Foreskin fibroblast (primary cell): ENCODE measurements at places on chromosomes 12 and 14.

GRCh38 chr14:84112589-84112988, 1417.4 kb upstream of the FLRT2 start:
- no peak for DNase-seq

GRCh38 chr12:53967421-53967925, 5.5 kb upstream of the HOXC11 start:
- DNase-seq = peak; percentile 63

- DNase-seq = peak; percentile 30
These were observed 84.7 kb downstream of the GPATCH2L start for GRCh38 chr14:76236172-76237130.

- no peak for DNase-seq
These were observed 22.0 kb downstream of the AP5M1 start for GRCh38 chr14:57290751-57291150.

DNA sequence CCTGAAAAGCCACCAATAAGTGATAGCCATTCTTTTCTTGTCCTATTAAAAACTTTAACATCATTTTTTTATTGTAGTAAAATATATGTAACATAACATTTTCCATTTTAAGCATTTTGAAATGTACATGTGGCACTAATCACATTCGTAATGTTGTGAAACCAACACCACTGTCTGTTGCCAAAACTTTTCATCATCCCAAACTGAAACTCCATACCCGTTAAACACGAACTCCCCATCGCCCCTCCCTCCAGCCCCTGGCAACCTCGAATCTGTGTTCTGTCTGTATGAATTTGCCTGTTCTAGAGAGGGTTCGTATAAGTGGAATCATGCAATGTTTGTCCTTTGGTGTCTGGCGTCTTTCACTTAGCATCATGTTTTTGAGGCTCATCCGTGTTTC, 75.9 kb downstream of the CCDC92 start:
- peak; percentile 84 for DNase-seq

GRCh38 chr14:101098641-101099040, 195.1 kb upstream of the RTL1 start:
- no peak for DNase-seq

DNA sequence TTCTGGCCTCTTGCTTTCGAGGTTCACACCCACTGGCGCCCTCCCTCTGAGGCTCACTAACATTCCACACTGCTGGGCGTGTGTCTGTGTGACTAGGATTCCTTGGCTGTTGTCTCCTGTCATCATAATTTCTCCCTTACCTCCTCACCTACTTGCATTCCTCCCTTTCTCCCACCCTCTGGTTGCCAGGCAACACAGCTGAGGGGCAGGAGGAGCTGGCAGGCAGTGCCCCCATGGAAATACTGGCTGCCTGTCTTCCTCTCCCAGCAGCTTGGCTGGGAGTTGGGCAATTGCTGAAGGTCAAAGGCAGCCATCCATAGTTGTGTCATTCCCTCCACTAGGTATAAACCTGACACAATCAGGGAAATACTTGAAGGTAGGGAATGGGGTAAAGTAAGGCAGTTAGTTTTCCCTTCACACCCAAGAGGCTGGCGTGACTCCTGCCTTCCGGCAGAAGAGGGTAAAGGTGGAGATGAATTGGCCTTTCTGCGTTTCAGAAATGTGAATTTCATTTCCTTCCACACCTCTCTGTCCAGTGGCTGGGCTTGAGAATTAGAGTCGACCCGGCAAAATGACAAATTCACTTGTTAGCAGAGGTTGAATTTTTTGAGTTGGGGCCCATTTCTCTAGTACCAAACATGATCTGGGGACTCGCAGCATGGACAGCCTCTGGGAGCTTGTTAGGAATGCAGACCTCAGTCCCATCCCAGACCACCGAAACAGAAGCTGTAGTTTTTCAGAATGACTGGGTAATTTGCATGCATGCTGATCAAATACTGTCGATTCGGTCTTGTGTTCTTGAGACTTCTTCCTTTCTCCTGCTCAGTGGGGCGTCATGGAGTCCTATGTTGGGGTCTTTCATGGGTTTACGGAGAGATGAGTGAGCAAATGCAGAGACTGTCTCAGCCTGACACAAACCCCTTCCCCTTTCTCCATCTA, 24.3 kb upstream of the EMP1 start:
- peak; percentile 65 for DNase-seq

DNA sequence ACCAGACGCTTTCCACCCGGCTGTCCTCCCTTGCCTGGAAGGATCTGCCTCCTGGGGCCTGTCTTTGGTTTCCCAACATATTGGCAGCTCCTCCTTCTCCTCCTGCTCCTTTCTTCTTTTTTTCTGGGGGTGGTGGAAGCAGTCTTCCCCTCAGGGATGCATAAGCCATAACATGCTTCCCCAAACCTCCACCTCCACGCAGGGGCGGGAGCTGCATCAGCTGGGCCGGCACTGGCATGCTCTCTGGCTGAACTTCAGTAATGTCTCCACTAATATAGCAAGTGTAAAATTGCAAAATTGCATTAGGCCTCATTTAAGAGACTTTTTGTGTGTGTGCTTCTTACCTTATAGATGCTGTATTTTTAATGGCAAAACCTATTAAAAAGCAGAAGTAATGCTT, 58.6 kb downstream of the GLT1D1 start:
- no peak for DNase-seq

DNA sequence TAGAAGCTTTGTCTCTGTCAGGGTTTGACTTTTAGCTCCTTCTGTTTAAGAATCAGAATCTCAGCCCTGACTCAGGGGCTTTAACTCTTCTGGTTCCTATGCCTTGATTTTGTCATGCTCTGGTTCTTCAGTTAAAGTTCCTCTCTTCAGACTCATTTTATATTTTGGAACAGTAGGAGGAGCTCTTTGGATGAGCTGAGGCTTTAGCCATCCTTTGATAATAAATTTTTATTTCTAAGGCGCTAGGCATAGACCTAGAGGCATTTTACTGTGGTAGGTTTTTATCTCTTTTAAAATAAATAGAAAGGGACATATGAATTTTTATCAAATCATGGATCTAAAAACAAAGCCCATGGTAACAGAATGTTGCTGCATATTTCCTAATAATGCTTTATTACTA, 51.7 kb downstream of the ATP23 start:
- DNase-seq = peak; percentile 30

- no peak for DNase-seq
These were observed 274.7 kb downstream of the EGLN3 start for GRCh38 chr14:33676135-33676566.

GRCh38 chr14:60777856-60778578, 43.5 kb downstream of the MNAT1 start:
- peak; percentile 94 for DNase-seq

GRCh38 chr12:20089077-20089476, 279.3 kb upstream of the PDE3A start:
- no peak for DNase-seq

DNA sequence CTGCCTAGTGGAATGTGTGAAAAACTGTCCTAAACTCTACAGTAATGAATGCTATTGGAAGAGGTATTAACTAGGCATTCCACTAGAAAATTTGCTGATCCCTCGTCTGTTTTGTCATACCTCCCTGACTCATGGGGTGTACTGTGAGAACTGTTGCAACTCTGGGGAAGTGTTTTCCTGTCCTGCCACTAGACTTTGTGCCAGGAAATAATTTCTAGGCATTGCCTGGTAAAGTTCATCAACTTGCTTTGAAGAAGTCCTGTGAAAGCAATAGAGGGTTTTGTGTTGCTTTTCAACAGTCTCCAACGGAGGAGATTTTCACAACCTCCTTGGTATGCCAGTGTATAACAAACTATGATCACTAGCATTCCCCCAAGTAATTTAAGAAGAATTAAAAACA, 139.9 kb downstream of the AKAP6 start:
- DNase-seq = peak; percentile 87

DNA sequence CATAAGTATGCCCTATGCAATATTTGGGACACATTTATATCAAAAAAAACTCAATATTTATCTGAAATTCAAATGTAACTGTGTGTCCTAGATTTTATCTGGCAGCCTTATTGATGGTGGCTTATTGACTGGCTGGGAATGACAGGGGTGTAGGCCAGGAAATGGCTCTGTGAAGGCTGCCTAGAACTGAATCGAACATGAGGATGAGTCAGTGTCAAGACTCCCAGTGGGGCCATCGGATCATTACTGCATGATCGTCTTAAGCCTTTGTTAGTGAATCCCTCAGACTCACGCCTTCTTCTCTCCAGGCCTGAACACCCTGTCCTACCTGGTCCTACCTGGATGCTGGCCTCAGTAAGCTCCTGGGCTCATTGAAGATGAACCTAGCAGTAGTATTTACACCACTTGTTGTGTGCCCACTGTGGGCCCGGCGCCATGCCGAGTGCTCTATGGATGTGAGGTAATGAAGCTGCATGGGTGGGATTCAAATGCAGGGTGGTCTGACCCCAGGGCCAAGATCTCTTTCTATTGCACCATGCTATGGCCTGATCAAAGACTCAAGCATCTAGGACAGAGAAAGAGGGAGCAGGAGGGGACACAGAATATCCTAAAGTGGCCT, 21.0 kb upstream of the FAIM2 start:
- DNase-seq = no peak

DNA sequence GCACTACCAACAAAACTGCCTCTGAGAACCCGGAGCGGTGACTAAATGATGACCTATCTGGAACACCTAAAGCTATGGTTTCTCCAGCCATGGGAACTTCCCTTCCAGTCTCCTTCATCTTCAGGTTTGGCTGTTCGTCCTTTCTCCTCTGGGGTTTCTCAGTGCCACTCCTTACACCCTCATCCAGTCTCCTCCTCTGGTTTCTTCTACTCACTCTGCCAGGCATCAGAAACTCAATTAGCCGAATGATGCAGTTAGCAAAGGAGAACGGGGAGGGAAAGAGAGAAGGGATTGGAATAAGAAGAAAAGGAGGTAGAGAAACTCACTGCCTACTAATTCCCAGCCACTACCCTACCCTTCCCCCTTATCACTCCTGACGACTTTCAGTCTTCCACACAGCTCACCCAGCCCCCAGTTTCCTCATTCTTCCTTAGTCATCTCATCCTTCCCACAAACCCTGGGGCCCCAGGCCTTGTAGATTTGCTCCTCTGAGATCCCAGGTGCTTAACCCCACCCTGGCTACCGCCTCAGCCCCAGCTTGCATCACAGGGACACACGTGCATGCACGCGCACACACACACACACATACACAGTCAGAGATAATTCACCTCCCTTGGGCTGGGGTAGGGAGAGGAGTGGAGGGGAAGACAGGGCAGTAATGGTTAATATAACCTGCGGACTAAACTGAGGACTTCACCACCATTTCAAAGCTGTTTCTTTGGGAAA, 13.0 kb downstream of the FGD6 start:
- DNase-seq = peak; percentile 84

GRCh38 chr12:75970310-75970709, 61.3 kb downstream of the PHLDA1 start:
- no peak for DNase-seq

- DNase-seq = peak; percentile 40
These were observed 270.5 kb upstream of the PWP1 start for GRCh38 chr12:107415071-107415470.

DNA sequence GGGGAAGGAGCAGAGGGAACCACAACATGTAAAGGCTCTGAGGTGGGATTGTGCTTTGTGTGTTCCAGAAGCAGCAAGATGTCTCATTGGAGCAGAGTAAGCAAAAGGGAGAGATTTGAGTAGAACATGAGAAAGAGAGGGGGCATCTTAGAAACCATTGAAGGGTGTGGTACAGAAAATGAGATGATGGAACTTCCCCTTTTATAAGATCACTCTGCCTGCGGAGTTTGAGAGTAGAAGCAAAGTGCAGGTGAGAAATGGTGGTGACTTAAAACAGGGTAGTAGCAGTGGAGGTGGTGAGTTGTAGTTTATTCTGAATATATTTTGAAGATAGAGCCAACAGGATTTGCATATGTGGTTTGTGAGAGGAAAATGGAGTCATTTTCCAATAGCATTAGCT, 56.0 kb downstream of the FBXO34 start:
- DNase-seq = no peak

DNA sequence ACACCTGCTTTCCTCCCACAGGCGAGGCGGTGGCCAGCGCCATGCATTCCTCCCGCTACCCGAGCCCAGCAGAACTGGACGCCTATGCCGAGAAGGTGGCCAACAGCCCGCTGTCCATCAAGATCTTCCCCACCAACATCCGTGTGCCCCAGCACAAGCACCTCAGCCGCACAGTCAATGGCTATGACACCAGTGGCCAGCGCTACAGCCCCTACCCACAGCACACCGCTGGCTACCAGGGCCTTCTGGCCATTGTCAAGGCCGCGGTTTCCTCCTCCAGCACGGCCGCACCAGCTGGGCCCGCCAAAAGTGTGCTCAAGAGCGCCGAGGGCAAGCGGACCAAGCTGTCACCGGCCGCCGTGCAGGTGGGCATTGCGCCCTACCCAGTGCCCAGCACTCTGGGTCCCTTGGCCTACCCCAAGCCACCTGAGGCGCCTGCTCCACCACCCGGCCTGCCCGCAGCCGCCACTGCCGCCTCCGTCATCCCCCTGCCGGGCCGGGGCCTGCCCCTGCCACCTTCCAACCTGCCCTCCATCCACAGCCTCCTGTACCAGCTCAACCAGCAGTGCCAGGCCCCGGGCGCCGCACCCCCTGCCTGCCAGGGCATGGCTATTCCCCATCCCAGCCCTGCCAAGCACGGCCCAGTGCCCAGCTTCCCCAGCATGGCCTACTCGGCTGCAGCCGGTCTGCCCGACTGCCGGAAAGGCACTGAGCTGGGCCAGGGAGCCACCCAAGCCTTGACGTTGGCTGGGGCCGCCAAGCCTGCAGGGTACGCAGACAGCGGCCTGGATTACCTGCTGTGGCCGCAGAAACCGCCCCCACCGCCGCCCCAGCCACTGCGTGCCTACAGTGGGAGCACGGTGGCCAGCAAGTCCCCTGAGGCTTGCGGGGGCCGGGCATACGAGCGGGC, 54.6 kb downstream of the FAM222A start:
- no peak for DNase-seq

GRCh38 chr12:46790066-46790465, 35.7 kb downstream of the SLC38A4 start:
- no peak for DNase-seq

DNA sequence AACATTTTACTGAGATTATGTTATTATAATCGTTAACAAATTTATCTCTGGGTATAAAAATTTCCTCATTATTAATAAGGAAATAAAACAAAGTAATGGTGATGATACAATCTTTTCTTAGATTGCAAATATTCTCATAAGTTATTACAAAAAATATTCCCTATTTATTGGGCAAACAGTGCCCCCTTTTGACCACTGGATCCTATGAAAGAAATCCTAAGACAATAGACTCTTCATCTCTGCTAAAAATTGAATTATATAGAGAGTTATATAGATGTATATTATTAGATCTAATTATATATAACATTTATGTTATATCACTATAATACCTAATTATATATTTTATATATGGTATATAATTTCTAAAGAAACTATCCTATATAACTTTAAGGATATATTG, 94.2 kb upstream of the FGD4 start:
- DNase-seq = peak; percentile 64
